ENCODE measurements at places on chromosomes 13 and 19.

GRCh38 chr19:15330801-15331418, 1.4 kb downstream of the BRD4 start:
- no peak for DNase-seq

DNA sequence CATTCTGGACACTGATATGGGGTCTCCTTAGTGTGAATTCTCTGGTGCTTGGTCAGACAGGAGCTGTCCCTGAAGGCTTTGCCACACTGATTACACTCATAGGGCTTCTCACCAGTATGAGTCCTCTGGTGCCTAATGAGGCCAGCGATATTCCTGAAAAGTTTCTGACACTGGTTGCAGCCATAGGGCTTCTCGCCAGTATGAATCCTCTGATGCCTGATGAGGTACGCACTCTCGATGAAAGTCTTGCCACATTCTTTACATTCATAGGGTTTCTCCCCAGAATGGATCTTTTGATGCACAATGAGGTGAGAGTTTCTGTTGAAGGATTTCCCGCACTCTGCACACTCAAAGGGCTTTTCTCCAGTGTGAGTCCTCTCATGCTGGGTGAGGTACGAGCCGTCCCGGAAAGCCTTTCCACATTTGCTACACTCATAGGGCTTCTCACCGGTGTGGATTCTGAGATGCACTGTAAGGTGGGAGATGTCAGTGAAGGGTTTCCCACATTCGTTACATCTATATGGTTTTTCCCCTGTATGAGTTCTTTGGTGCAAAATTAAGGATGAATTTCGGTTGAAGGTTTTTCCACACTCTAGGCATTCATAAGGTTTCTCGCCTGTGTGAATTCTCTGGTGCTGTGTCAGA, 22.4 kb downstream of the ZNF329 start:
- DNase-seq = no peak

DNA sequence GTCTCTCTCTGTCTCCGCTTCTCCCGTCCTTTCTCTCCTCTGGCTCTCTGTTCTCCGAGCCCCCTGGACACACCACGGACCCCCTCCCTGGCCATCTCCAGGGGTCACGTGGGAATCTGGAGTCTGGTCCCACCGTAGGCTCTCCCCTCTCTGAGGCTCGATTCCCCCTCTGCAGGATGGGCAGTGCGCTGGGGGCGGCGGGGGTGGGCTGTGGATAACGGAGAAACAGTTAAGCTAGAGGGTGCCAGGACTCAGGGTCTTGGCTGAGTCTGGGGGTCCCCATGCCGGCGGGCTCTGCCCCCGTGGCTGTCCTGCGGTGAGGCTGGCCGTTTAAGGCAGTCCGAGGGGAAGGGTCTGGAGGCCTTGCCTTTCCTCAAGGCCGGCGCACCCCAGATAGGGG, 462 bp upstream of the MEIS3 start:
- DNase-seq = no peak

DNA sequence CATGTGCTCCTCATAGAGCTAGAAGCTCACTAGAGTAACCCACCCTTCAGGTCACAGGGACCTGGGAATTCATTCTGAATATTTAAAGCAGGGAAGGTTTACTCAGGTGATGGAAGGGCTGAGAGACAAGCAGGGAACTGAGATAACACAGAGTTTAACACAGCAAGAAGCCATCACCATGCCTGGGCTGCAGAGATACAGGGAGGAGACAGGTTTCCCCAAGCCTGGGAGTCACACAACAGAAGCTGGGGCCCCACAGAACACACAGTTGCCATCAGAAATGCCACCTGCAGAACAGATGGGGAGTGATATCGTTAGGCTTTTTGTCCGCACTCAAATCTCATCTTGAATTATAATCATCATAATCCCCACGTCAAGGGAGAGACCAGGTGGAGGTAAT, 7.9 kb upstream of the CYSLTR2 start:
- DNase-seq = no peak
